NCI-H2081 treated with DMSO at 0.1 percent for 48 hours (cell line): ENCODE measurements at places on chromosomes 12 and 14.

DNA sequence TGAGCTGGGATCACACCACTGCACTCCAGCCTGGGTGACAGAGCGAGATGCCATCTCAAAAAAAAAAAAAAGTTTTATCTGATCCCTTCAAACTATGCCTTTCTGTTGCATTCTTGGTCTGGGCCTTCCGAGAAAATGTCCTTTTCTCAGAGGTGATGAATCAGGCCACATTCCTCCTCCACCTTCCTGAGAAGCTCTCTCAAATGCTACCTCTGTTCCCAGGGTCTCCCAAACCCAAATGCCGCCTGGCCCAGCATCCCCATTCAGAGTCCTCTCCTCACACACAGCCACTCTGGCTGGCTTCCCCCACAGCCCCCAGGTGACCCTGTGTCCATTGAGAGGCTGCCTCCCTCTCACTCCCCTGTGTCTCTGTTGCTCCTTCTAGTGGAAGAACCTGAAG is 19.7 kb upstream of the TMED10 start:
- no peak for DNase-seq

- no peak for DNase-seq
Observed at GRCh38 chr12:22689876-22690275, 64.9 kb downstream of the ETNK1 start.

DNA sequence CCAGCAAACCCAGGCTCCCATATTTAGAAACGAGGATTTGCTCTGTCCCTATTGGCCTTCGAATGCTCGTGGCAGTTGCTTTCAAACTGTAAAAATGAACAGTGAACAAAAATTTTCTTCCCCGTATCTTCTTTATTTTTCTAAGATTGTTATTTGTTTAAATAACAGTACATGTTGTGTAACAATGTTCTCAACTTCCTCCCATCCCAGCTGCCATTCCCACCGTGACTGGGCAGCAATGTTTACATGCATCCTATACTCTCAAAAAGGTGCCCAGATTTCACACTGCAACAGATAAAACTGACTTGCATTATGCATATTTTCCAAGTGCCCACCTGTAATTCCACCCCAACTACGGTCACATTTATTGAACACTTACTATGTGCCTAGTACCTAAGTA is 12.8 kb downstream of the VCPKMT start:
- DNase-seq: no peak

- DNase-seq: no peak
Observed at GRCh38 chr12:67590149-67590790, 58.3 kb upstream of the DYRK2 start.

DNA sequence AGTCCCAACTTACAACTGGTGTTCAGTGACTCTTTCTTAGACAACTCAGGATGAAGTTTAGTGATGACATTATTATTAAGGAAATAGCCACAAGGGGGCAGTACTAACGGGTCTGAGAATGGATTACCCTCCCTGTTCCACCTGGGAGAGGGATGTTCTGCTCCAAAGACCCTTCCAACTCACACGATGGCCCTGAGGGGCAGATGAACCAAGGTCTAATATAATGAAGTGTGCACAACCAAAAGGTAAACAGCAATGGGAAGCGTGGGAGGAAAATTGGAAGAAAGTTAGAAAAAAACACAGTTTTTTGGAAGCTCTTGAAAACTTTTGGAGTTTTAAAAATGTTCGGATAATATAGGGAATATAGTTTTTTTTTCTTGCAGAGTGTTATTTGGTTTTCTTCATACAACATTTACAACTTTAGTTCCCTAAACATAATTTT is 24.0 kb downstream of the FGF6 start:
- no peak for DNase-seq

GRCh38 chr14:84208451-84208850 is 1321.5 kb upstream of the FLRT2 start:
- DNase-seq: no peak

GRCh38 chr12:132046561-132046960 is 96.8 kb downstream of the EP400 start:
- no peak for DNase-seq

- DNase-seq: no peak
Observed at GRCh38 chr14:68762953-68763764, 29.7 kb downstream of the ZFP36L1 start.

DNA sequence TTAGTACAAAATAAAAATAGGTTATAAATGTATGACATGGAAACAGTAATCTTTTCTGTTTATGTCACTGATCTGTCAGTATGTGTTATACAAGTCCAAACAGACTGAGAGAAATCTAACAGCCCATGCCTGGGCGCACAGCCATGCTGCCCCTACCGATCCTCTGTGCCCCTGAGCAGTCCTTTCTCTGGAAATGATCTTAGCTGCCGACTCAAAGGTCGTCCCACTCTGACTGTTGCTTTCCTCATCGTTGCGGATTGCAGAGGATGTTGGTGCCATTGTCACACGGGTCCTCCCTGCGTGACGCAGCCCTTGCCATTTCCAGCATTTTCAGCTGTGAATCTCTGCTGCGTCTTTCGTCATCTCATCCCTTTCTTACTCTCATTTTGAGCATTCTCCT is 82.9 kb upstream of the DYNC1H1 start:
- no peak for DNase-seq
